ENCODE measurements at places on chromosomes 7 and 10. TPM values are rescaled to one million over a fixed set of nuclear protein-coding genes. Genes with fewer than 3 reads are reported as not detected.

Gene FAM221A
- polyA plus RNA-seq = 12.7 TPM

DNA sequence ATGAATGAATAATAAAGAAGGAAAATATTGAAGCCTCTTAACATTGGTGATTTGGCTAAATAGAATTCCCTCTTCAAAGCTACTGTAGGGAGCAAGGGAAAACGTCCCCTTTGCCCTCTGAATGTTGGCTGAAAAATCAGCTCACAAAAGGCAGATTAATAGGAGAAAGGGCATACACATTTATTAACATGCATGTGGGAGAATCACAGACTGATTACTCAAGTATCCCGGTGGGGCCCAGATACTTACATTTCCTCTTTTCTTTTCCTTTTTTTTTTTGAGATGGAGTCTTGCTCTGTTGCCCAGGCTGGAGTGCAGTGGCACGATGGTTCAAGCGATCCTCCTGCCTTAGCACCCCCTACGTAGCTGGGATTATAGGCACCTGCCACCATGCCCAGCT is 68.5 kb downstream of the HK1 start:
- DNase-seq = no peak

Gene MRLN
- not detected for polyA plus RNA-seq

Gene GIMAP5
- 29.9 TPM for polyA plus RNA-seq

Gene FAM25C
- not detected for polyA plus RNA-seq

Gene CAV1
- polyA plus RNA-seq = 3.1 TPM

Gene FAS
- 5.9 TPM for polyA plus RNA-seq

Gene TRDMT1
- 2.2 TPM for polyA plus RNA-seq

Gene COPS6
- polyA plus RNA-seq = 92.0 TPM

Gene CYP17A1
- 13.4 TPM for polyA plus RNA-seq

GRCh38 chr10:31679936-31680335 is 248.7 kb downstream of the ARHGAP12 start:
- DNase-seq = no peak

GRCh38 chr10:22029445-22030236 is 26.1 kb upstream of the DNAJC1 start:
- no peak for DNase-seq

GRCh38 chr7:6398943-6399342 is 48.8 kb downstream of the DAGLB start:
- no peak for DNase-seq

DNA sequence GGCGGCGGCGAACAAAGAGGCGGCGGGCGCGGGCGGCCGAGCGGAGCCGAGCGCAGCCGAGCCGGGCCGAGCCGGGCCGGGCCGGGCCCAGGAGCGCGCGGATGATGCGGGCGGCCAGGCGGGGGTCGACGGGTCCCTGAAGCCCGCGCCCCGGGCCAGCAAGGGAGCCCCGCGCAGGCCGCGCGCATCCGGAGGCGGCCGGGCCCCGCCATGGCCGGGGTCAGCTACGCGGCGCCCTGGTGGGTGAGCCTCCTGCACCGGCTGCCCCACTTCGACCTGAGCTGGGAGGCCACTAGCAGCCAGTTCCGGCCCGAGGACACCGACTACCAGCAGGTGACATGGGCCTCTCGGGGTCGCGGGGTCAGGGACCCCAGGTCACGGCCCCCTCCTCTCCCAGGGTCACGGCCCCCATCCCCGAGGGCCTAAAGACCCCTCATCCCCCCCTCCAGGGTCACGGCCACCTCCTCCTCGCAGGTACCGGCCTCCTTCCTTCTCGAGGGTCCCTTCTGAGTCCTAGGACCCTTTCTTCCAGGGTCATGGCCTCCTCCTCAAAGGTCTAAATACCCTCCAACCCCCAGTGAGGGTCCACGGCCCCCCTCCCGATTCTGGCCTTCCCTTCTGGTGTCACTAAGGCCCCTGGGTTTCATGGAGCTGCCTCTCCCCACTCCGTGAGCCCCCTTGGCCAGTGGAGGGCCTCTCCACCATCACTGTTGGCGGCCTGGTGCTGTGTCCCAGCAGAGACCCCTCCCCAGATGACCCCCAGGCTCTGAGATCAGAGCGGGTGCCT is at the start of gene TTYH3:
Gene TTYH3 (plus strand): TSS at position 41 of the 787 bp plus-strand sequence. CDS start 170 bp downstream, at position 211.
- DNase-seq = no peak

- DNase-seq = peak; percentile 53
Observed at GRCh38 chr7:2100278-2101208, 132.2 kb downstream of the MAD1L1 start.

Gene DIP2C
- 13.3 TPM for polyA plus RNA-seq

DNA sequence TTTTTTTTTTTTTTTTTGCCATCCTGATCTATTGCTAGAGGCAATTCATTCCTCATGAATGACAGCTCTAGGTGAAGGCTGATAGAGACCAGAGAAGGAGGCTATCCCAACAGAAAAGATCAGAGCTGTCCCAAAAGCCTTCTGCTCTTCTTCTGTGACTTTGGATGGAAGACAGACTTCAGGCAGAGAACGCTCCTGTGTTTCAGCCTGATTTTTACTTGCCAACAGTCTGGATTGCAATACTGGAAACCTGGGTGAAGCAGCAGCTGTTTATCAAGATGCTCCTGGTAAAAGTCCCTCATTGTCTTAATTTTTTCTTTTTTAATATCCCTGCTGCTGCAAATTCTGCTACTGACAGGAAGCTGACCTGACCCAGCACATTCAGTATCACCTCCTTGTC is 219.5 kb downstream of the CCDC3 start:
- no peak for DNase-seq

Gene CD36
- polyA plus RNA-seq = 55.4 TPM

GRCh38 chr10:6167456-6167855 is 35.3 kb upstream of the PFKFB3 start:
- DNase-seq = no peak

GRCh38 chr7:117324960-117325359 is 2.1 kb upstream of the WNT2 start:
- DNase-seq = no peak

- DNase-seq = peak; percentile 75
Observed at GRCh38 chr10:101161494-101162299, 30.6 kb downstream of the TLX1 start.

DNA sequence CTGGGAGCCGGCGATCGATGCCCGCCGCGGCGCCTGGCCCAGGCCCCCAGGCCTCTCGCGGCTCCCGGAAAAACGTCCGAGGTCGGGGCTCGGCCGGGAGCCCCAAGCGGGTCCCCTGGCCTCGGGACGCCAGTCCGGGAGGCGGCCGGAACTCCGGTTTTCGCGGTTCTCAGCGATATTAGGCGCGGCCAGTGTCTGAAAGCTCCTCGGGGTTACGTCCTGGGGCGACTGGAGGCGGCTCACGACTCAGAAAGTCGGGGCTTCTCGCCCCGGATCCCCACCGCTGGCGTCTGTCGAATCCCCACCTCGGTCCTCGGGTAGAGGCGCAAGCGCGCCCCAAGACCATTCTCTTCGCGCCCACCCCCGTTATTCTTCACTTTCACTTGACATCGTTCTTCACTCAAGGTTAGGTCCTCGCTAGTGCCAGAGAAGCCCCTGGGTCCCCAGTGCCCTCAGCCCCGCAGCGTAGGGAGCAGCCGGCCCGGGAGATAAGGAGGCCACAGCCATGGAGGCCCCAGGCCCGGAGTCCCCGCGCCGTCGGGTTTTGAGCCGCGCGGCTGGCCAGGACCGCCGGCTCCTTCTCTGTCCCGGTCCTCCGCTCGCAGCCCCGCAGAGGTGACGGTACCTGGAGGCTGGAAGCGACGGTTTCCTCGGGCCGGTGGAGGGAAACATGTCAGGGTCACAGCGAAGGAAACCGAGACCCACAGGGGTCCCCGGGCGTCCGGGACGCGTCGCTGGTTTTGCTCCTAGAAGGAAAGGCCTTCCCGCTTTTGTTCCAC is 35.2 kb upstream of the EBLN1 start:
- peak; percentile 52 for DNase-seq

- DNase-seq = no peak
Observed at GRCh38 chr7:131845573-131846314, 289.3 kb upstream of the PODXL start.

Gene MNX1
- polyA plus RNA-seq = 17.3 TPM

- DNase-seq = no peak
Observed at GRCh38 chr10:5563991-5564536, 39.3 kb downstream of the CALML3 start.
